ENCODE measurements at places on chromosomes 12 and 14.

GRCh38 chr14:87994974-87995373 is 2.0 kb upstream of the GALC start:
- no peak for DNase-seq

DNA sequence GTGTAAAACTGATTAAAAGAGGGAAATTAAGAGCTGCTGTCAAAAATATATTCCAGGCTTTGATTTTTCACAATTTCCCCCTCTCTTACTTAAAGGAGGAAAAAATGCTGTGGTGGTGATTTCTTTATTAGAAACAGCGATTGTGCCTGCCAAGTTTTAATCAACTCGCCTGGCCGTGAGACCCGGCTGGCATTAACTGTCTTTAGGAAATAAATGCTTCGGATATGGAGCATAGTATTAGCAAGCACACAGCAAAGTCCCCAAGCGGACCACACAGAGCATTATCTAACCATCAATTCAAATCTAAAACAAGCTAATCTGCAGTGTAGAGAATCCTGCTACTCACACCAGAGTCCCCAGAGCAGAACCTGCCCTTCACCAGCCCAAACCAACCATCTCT is 457.1 kb downstream of the TMEM132D start:
- DNase-seq, result no peak

GRCh38 chr12:122860040-122860853 is 25.0 kb downstream of the HIP1R start:
- peak; percentile 87 for DNase-seq

GRCh38 chr14:85451421-85451820 is 78.5 kb upstream of the FLRT2 start:
- DNase-seq, result no peak

DNA sequence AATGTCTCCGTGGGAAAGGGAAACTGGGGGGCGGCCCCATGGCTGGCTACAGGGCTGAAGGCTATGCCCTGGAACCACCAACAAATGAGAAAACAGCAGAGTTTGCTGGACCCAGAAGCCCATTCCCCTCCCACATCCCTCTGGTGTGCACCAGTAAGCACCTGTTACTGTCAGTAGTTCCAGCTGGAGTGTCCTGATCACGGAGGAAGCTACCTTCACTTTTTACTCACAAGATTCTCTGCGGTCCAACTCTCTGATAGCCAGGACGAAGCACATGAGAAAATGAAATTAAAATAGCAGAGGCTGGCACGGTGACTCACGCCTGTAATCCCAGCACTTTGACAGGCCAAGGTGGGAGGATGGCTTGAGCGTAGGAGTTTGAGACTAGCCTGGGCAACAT is 22.7 kb upstream of the MEG3 start:
- no peak for DNase-seq

GRCh38 chr14:100825713-100826331 is at the start of gene MEG3:
Gene MEG3 (plus strand): TSS chr14:100826118.
- DNase-seq, result no peak
